ENCODE measurements at places on chromosomes 7 and 10.

- no peak for DNase-seq
These were observed 7.6 kb downstream of the CUBN start for GRCh38 chr10:17122052-17122451.

DNA sequence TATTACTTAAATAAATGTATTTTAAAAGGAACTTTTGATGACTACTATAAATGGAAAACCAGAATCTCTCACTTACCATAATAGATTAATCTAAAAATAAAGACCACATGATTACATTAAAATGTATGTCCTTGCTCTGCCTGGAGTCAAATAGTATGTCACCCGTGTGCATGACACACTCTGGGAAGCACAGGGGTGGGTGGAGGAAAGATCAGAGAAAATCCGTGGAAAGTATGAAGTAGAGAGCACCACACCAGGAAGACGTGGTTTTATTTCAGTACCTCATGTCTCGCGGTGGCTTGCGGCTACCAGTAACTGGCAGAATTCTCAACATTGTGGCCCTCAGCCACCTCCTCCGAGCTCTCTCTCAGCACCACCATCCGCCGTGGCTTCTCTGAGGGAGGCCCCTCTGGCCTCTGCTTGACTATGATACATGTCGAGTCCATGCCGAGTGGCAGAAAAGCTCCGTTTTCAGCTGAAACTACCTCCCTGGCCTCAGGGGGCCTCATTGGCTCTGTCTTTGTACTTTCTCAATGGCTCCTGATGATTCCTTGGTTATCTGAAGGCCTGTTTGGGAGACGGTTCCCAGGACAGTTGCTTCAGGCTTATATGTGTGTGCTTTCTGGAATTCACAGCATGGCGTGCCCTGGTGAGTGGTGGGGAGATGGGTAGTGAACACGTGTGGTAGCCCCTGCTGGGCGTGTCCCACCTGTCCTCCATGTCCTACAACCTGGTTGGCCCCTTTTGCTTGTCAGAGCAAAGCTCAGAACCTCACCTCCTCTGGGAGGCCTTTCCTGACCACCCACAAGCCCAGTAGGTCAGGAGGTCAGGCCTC is 49.8 kb downstream of the LHPP start:
- no peak for DNase-seq

- peak; percentile 22 for DNase-seq
These were observed 54.0 kb downstream of the GLRX3 start for GRCh38 chr10:130190055-130190736.

- no peak for DNase-seq
These were observed 37.7 kb upstream of the KCNMA1 start for GRCh38 chr10:77675347-77675746.

GRCh38 chr7:155590215-155591018 is 44.1 kb upstream of the CNPY1 start:
- no peak for DNase-seq

DNA sequence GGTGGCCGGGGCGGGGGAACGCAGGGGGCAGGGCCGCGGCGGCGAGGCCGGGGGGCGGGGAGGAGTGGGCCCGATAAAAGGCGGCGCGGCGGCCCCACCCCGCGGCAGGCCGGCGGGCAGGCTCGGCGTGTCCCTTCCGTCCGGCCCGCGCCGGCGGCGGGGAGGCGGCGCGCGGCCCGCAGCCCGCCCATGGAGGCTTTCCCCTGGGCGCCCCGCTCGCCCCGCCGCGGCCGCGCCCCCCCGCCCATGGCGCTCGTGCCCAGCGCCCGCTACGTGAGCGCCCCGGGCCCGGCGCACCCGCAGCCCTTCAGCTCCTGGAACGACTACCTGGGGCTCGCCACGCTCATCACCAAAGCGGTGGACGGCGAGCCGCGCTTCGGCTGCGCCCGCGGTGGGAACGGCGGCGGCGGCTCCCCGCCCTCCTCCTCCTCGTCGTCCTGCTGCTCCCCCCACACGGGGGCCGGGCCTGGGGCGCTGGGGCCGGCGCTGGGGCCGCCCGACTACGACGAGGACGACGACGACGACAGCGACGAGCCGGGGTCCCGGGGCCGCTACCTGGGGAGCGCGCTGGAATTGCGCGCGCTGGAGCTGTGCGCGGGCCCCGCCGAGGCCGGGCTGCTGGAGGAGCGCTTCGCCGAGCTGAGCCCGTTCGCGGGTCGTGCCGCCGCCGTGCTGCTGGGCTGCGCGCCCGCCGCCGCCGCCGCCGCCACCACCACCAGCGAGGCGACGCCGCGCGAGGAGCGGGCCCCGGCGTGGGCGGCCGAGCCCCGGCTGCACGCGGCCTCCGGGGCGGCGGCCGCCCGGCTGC is at the start of gene NANOS1:
TSS of gene NANOS1 (plus strand) at position 102 of the 808 bp plus-strand sequence. CDS start at position 190, 88 bp downstream.
- no peak for DNase-seq

Measured in HFF-Myc (cell line).